ENCODE measurements at places on chromosomes 3 and 15.

GRCh38 chr15:33866101-33866737 is 102.1 kb upstream of the CHRM5 start:
- H3K27ac ChIP-seq, result no peak overlapping the region
- peaks cover 11% of the 10 kb centered on the region for H3K36me3 ChIP-seq
- no peaks in the 10 kb centered on the region for H3K27me3 ChIP-seq
- DNase-seq, result no peak
- no peak overlapping the region for H3K4me3 ChIP-seq
- no peaks in the 10 kb centered on the region for H3K4me1 ChIP-seq

GRCh38 chr3:46662771-46663551 is 30.5 kb downstream of the ALS2CL start:
- no peak for DNase-seq
- no peaks in the 10 kb centered on the region for H3K27me3 ChIP-seq
- no peak overlapping the region for H3K27ac ChIP-seq
- no peaks in the 10 kb centered on the region for H3K36me3 ChIP-seq

GRCh38 chr3:170471149-170471548 is 52.5 kb downstream of the CLDN11 start:
- H3K4me3 ChIP-seq, result no peak overlapping the region
- H3K27me3 ChIP-seq, result peaks cover 9% of the 10 kb centered on the region
- no peaks in the 10 kb centered on the region for H3K4me1 ChIP-seq
- no peaks in the 10 kb centered on the region for H3K36me3 ChIP-seq
- no peak for DNase-seq
- no peak overlapping the region for H3K27ac ChIP-seq

DNA sequence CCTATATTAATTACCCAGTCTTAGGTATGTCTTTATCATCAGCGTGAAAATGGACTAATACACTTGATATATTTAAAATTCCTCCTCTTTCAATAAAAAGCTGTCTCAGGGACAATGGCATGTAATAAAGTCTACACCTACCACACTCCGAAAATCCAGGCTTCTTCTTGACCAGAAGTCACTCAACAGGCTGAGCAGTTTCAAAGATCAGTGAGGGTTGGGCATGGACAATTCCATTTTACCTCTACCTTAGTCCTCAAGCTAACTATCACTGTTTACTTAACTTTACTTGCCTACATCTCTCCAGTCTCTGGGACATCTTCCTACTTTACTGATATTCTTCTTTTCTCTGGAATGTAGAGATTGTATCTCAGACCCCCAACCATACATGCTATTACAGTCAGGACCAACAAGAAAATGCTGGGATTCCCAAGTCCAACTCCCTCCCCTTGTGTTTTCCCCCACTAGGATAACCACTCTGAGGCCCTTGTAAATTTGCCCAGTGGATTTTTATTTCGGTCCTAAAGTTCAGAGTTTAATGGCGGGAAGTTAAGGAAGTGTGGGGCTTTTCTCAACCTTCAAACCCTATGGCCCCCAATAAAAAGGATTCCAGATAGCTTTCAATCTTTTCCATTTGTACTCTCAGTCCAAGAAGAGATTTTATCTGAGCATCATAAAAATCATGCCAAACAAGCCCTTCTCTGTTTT is 137.1 kb upstream of the TSC22D2 start:
- no peak for DNase-seq
- no peak overlapping the region for H3K4me3 ChIP-seq
- H3K27me3 ChIP-seq, result peaks cover 5% of the 10 kb centered on the region
- H3K27ac ChIP-seq, result no peak overlapping the region
- no peaks in the 10 kb centered on the region for H3K4me1 ChIP-seq

All from CD4-positive, CD25-positive, alpha-beta regulatory T cell (primary cell).